ENCODE measurements at places on chromosomes 1 and 21.

- DNase-seq: no peak
Observed at GRCh38 chr1:67077593-67077992, 23.6 kb upstream of the SLC35D1 start.

GRCh38 chr1:74481607-74482006 is 30.8 kb downstream of the LRRC53 start:
- DNase-seq: no peak

DNA sequence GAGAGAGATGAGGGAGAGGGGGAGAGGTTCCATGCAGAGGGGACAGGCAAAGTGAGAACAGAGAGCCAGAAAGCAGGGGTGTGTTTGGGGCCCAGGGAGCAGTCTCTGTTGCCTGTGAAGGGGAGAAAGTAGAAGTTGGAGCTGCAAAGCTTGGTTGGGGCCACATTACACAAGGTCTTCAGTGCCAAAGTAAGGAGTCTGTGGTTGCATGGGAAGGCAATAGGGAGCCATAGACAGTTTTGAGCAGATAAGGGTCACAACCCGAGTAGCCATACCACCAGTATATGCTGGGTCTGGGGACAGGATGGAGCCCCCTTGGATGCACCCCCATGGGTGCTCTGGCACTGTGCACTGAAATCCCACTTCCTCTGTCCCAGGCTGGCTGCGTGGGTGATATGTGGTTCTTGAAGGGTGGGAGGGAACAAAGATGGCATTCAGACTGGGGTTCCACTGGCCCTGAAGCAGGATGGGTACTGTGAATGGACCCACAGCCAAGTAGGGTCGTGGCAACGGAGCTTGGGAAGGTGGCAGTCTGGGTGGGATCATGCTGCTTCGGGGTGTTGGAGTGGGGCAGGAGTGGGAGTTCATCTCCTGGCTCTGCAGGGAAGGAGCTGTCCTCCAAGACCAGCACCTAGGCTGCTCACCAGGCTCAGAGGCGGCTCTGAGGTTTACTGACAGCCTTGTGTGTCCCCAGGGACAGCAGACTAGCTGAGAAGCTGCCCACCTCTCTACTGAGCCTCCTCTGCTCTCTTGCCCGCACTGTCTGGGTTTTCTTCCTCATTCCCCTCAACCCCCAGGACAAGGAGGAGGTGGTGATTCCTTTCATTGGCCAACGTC is 12.1 kb downstream of the DRAXIN start:
- no peak for DNase-seq

DNA sequence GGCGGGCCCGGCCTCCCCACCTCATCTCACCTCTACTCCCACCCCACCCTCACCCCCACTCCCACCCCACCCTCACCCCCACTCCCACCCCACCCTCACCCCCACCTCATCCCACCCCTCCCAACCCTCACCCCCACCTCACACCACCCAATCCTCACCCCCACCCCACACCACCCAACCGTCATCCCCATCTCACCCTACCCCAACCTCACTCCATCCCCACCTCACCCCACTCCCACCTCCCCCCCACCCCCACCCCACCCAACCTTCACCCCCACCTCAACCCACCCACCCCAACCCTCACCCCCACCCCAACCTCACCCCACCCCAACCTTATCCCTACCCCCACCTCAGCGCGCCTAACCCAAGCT is 13.4 kb downstream of the A3GALT2 start:
- DNase-seq: no peak

DNA sequence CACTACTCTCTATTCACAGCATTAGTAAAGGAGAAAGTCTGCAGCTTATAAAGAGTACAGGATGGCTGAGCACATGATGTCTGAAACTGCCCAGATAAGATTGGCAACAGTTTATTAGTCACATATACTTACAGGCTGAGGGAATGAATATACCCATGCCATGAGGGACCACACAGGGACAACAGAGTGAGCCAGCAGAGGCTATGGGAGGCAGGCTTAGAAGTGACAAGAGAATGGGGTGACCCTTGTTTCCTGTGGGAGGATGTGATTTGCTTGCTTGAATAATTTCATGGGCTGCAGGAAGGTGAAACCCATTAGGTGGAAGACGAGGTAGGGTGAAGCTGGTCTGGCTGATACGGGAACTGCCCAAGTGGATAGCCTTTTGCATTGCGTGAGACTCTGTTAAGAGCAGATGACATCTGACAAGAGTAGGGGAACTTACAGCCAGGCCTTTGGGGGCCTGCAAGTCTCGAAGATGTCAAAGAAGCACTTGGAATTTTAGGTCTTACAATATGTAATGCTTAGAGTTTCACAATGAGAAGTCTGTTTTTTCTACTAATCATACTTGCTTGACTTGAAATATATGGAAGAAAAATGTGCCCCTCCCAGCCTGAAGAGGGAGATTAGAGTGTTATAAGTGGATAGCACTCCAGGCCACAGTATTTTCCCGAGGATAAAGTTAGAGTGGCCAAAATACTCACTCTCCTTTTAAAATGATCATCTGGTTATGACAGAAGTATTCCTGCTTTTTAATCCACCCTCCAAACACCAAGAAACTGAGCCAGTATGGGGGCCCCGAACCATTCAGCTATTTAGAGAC is 34.6 kb upstream of the TNFSF4 start:
- DNase-seq: no peak

- DNase-seq: no peak
Observed at GRCh38 chr1:174875306-174875705, 124.4 kb upstream of the CACYBP start.

DNA sequence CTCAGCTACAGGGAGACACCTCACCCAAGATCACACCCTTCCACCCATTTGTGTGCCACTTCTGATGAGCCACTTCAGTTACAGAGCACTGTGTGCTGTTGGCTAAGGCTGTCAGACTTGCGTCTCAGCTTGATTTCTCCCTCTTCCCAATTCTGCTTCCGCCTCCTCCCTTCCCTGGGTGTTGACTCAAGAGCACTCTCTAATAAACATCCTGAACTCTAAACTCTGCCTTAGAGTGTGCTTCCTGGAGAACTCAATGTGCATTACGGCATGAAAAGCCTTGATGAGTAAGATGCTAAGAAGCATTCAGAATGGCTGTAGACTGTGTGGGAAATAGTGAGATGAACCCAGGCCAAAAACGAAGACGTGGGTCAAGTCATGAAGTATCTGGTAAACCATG is 54.9 kb upstream of the S1PR1 start:
- no peak for DNase-seq

- no peak for DNase-seq
Observed at GRCh38 chr21:45054227-45054926, 20.0 kb upstream of the ADARB1 start.

DNA sequence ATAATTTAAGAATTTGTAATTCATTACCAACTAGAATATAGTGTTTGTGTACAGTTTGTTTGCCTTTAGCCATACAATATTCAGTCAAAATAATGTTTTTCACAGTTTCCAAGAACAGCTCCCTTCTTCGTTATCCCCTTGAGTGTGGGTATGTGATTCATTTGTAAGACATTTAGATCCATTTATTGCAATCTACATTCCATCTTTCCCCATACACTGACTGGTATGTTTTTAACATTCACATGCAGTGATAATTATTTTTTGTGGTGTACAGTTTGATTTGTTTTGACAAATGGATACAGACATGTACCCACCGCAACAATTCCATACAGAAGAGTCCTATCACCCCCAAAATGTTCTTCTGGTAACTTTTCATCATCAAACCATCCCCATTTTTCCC is 589.1 kb upstream of the ADAMTS5 start:
- DNase-seq: no peak

GRCh38 chr1:15483971-15484370 is 8.1 kb downstream of the CELA2B start:
- DNase-seq: no peak

DNA sequence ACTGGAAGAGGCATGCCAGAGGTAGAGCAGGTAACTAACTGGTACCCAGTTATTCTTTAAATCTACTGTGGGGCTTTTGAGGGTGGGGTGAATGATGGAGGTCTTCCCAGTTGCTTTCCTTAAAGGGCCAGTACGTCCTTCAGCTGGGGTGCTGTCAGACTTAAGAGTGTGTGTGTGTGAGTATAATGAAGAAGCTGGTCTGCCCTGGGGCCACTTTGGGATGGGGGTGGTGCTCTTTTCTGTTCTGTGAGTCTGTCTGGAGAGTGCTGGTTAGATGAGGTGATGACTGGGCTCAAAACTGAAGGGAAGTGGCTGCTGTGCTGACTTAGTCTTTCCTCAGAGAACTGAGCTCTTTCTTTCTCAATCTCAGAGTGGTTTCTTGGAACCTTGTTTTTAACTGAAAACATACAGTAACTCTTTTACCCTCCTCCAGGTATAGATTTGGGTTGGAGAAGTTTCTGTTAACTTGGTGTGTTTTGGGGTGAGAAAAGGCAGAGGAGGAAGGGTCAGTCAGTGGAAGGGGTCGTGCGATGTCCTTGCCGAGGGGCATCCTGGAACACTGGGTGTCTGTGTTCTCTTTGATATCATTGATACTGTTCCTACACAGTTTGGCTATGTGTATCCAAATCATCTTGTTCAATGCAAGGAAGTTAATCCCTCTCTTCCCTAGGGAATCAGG is 746 bp downstream of the MACF1 start:
- no peak for DNase-seq

DNA sequence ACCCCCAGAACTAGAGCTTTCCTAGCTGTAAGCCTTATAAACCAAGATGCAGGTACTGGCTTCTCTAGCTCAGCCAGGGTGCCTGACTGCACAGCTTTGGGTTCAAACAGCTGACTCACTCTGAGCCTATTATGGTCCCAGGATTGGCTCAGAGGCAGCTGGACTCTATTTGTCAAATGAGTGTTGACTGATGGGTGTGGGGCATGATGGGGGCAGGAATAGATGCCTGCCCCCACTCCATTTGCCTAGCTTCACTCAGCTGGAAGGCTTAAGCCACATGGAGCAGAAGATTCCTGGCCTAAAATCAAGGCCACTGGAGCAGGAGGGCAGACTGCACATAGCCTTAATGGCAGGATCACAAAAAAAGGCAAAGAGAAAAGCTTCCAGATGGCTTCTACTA is 90.5 kb downstream of the PIK3R3 start:
- DNase-seq: no peak

DNA sequence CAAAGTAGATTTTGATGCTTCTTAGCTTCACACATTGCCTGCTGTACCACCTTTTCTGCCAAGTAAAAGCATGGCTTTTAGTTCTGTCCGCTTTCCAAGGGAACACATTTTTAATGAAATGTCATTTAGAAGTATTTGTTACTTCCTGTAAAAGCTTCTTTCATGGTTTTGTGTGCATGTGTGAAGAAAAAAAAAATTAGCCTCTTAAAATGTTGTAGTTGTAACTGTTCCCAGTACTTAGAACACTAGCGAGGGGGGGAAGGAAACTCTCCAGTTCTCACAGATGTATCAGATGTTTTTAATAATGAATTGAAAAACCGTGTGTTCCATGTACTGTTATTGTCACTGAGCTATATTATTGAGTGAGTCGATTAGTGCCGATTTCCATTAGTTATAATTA is 568.3 kb upstream of the ADGRL2 start:
- no peak for DNase-seq

GRCh38 chr21:35316933-35317332 is 267.8 kb upstream of the RUNX1 start:
- no peak for DNase-seq

DNA sequence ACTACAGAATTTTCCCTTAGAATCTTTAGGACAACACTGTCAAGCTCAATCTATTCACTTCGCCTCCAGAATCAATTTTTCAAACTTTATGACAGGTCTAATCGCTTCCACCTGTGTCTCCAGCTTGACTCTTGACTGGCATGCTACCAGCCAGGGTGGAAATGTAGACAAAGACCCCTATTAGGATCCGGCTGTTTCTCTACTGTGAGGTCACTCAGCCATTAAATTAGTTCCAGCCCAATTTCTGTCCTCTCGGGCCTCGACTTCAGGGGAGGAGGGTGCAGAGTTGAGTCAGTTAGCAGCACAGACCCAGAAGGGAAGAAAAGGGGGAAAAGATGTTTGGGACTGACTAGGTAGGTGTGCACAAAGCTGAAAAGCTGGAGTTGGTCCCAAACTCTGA is 78.5 kb downstream of the HLCS start:
- DNase-seq: no peak

DNA sequence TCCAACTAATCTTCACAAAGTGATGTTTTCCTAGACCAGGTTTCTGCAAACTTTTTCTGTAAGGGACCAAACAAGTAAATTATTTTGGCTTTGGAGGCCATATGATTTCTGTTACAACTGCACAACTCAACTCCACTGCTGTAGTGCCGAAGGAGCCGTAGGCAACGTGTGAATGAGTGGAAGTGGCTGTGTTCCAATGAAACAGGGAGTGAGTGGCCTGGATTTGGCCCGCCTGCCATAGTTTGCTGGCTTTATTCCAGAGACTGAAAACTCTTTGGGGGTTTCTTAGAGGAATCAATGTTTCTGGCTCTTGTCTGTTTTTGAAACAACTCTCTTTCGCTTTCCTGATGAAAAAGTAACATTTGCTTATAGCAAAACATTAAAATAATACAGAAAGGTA is 12.6 kb upstream of the ACTL8 start:
- no peak for DNase-seq

GRCh38 chr1:20182415-20182814 is 3.5 kb upstream of the UBXN10 start:
- DNase-seq: no peak

DNA sequence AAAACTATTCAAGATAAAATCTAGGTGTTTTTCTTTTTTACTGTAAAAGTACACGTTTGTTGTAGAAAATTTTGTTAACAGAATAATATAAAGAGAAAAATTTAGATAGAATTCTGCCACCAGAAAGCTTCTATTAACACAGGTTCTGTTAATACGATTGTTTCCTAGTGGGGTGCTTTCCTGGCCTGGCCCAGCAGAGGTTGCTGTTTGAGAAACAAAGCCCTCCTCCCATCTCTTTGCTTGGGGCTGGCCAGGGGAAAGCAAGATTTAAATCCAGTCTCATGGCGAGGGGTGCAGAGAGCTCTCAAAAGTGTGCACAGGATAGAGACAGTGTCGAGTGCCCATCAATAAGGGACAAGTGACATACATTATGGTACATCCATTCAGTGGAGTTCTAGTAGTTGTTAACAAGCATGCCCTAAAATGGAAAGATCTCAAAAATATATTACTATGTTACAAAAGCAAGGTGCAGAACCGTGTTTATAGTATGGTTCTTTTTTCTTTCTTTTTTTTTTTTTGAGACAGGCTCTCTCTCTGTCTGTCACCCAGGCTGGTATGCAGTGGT is 14.6 kb upstream of the ACBD3 start:
- no peak for DNase-seq

- DNase-seq: no peak
Observed at GRCh38 chr1:184945029-184945428, 29.3 kb downstream of the NIBAN1 start.

GRCh38 chr1:167441222-167441621 is 77.1 kb downstream of the CD247 start:
- no peak for DNase-seq

- no peak for DNase-seq
Observed at GRCh38 chr1:158126425-158126824, 54.3 kb upstream of the CD1D start.

GRCh38 chr1:53562981-53563379 is 103.8 kb downstream of the DMRTB1 start:
- no peak for DNase-seq

DNA sequence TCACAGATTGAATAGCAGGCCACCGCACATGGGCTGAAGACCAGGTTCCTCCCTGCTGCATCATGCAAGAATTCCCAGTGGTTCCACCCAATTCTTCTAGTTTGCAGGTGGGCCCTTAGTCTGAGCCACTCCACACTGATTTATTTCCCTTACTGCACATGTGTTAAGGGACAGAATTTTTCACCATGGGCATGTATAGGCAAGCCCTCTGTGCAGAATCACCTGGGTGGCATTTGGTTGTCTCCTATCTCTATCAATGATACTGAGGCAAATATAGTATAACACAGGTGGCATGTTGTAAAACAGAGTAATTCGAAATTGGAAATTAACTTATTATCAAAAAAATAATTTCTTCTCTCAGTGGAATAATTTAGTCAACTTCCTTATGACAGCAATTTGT is 1892.4 kb downstream of the NCAM2 start:
- DNase-seq: no peak
